ENCODE measurements at places on chromosomes 6 and 20. TPM values are rescaled to one million over a fixed set of nuclear protein-coding genes. Genes with fewer than 3 reads are reported as not detected.

The PAK5 gene
- total RNA-seq, result 0.13 TPM

The LY6G5C gene
- 2.5 TPM for total RNA-seq

The B4GALT5 gene
- 73.3 TPM for total RNA-seq

The TRDN gene
- total RNA-seq, result 0.19 TPM

The NHLRC1 gene
- total RNA-seq, result 2.0 TPM

The TMEM244 gene
- not detected for total RNA-seq

The ULBP1 gene
- 0.72 TPM for total RNA-seq

The SUPT3H gene
- 10.1 TPM for total RNA-seq

The ZNF831 gene
- total RNA-seq, result 1.9 TPM

The MMP24 gene
- 12.4 TPM for total RNA-seq

The GJA10 gene
- total RNA-seq, result not detected

The PDYN gene
- not detected for total RNA-seq

The BTN3A1 gene
- total RNA-seq, result 23.1 TPM

The PRPH2 gene
- total RNA-seq, result 1.6 TPM

The GGTLC1 gene
- total RNA-seq, result not detected

The DAAM2 gene
- total RNA-seq, result 19.8 TPM

The HEY2 gene
- 10.7 TPM for total RNA-seq

The ELOVL4 gene
- total RNA-seq, result 0.38 TPM

The HDGFL1 gene
- total RNA-seq, result not detected

The SLC17A3 gene
- total RNA-seq, result 14.0 TPM

The PAX1 gene
- not detected for total RNA-seq

The CST7 gene
- 3.7 TPM for total RNA-seq

The RIPPLY2 gene
- 0.38 TPM for total RNA-seq

The BEND3 gene
- 3.6 TPM for total RNA-seq

The CCND3 gene
- 139 TPM for total RNA-seq

The SLC22A1 gene
- 2.3 TPM for total RNA-seq

The SLC22A2 gene
- total RNA-seq, result 27.9 TPM

The DACT2 gene
- total RNA-seq, result 5.0 TPM

The ZC3H12D gene
- total RNA-seq, result 3.7 TPM

The MTFR2 gene
- 1.3 TPM for total RNA-seq

The ADISSP gene
- total RNA-seq, result 26.3 TPM

The BPI gene
- 0.16 TPM for total RNA-seq

The MYBL2 gene
- total RNA-seq, result 1.3 TPM

The ANKEF1 gene
- total RNA-seq, result 6.6 TPM

The LPA gene
- not detected for total RNA-seq

The CRISP2 gene
- total RNA-seq, result not detected

The HLA-DOA gene
- total RNA-seq, result 21.6 TPM

The JPH2 gene
- total RNA-seq, result 11.4 TPM

The ZBTB12 gene
- total RNA-seq, result 3.4 TPM

The POM121L2 gene
- total RNA-seq, result not detected

The EGFL8 gene
- 18.3 TPM for total RNA-seq

The CTAGE9 gene
- total RNA-seq, result not detected

The ARFGEF3 gene
- 7.8 TPM for total RNA-seq

The PNLDC1 gene
- total RNA-seq, result not detected

The VSX1 gene
- 0.41 TPM for total RNA-seq

The MEI4 gene
- total RNA-seq, result 1.2 TPM

The EYS gene
- total RNA-seq, result not detected

The ANKRD66 gene
- total RNA-seq, result not detected

The SERINC3 gene
- 90.4 TPM for total RNA-seq

The KIF6 gene
- total RNA-seq, result 2.9 TPM

The SLC26A8 gene
- total RNA-seq, result 0.22 TPM

The OPN5 gene
- total RNA-seq, result 0.16 TPM
